NCI-H2081 (cell line): ENCODE measurements at places on chromosomes 16 and 17.
A peak's percentile ranks its signal among the peaks of the same experiment; 100 is the strongest.

DNA sequence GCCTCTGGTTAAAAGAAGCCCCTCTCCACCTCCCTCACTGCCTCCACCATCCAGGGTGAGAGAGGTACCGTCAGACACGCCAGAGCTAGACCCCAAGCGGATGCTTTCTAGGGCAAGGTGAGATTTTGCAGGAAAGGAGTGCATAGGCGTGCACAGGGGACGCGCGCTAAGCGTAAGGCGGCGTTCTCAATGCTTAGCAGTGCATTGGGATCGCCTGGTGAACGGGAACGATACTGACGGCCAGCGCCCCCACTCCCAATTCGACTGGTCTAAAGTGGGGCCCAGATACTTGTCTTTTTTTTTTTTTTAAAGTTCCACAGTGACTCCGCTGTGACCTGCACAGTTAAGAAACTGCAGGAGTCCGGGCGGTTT lies 57.9 kb upstream of the CREBBP start:
- no peak for DNase-seq

DNA sequence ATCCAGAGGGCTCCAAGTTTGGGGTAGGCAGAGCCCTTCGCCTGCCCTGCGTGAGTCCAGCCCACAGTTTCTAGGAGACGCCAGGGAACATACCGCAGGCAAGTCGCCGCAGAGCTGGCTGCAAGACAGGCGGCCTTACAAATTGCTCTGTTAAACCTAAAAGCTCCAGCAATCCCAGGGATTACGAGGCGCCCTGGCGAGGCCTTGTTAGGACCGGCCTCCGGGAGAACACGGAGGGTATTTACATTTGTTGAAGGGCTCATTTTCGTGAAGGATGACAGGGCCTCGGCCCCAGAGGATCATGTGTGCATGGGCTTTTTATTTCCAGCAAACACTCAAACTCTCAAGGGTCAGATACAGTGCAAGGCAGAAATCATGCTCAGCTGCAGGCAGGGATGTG lies 77.6 kb upstream of the FOXF1 start:
- no peak for DNase-seq

- DNase-seq = no peak
Measured at GRCh38 chr16:67255553-67256221, 6.9 kb downstream of the SLC9A5 start.

- no peak for DNase-seq
Measured at GRCh38 chr16:1426734-1427471, 4.0 kb upstream of the PERCC1 start.

GRCh38 chr16:15518381-15519351 lies 84.3 kb downstream of the BMERB1 start:
- DNase-seq = no peak

GRCh38 chr17:5869041-5869745 lies 201.0 kb upstream of the WSCD1 start:
- DNase-seq = no peak

DNA sequence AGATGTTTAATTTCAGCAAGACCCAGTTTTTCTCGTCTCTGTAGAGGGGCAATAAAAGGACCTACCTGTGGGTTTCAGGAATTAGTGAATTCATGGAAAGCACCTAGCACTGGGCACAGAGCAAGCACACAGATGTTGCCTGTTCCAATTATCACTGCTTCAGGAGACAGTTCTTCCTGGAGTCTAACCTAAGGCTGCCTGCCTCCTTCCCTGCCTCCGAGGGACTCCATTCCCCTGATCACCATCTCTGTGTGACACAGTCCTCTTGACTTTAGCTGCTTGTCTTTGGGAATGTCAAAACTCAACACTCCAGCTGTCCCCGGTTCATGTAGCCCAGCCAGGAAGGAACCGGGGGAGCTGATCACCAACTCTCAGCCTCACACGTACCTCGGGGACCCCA lies 474.9 kb downstream of the SLC39A11 start:
- no peak for DNase-seq

DNA sequence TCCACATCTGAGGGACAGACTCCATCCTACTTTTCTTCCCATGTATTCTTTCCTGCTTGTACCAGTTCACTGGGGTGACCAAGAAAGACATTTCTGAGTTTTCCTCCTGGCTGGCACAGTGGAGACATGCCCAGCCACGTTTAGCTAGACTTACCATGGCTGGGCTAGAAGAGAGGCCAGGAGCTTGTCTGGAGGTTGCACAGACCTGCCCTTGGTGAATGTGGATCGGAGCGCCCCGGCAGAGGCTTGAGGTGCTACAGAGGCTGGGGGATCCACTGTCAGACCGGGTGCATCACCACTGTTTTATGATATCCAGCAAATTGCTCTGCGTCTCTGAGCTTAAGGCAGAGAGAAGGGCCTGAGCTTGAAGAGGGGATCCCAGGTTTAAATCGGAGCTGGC lies 3.5 kb downstream of the IL4R start:
- DNase-seq = no peak

GRCh38 chr16:85557971-85558657 lies 55.0 kb upstream of the GSE1 start:
- DNase-seq = peak; percentile 63

- no peak for DNase-seq
Measured at GRCh38 chr16:610513-611381, 20.0 kb upstream of the WFIKKN1 start.

DNA sequence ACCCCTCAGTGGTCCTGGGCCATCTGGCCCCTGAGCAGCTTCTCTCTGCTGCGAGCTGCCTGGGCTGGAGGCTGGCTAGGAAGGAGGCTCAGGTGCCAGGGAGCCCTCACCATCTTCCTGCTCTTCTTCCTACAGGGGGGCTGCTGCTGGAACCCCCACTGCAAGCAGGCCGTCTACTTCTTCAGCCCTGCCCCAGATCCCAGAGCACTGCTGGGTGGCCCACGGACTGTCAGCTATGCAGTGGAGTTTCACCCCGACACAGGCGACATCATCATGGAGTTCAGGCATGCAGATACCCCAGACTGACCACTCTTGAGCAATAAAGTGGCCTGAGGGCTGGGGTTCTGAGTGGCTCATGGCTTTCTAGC lies 46.1 kb downstream of the PRMT7 start:
- DNase-seq = no peak

DNA sequence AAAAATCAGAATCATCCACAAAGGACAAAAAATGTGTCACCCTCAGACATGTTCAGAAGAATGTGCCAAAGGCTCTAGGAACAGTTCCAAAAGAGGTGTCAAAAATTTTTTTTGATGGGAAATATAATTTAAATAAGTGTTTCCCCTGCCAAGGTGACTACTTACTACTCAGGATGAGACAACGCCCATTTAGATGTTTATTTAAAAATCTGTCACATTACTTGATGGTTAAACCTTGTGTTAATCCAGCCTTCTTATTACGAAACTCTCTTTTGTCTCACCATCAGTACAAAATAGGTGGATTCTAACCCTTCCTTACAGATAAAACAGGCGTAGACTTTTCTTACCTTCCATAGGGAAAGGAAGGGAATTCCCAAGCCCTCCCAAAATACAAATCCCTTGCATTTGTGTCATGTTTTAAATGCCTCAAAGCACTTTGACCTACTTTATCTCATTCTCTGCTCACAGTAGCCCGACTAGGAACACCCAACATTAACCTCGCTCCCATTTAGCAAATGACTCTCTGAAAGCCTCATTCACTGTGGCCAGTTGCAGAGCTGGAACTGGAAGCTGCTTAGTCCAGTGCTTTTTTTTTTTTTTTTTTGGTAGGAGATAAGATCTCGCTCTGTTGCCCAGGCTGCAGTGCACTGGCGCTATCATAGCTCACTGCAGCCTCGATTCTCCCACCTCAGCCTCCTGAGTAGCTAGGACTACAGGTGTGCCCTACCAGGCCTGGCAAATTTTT lies 5.8 kb upstream of the GNA13 start:
- no peak for DNase-seq

DNA sequence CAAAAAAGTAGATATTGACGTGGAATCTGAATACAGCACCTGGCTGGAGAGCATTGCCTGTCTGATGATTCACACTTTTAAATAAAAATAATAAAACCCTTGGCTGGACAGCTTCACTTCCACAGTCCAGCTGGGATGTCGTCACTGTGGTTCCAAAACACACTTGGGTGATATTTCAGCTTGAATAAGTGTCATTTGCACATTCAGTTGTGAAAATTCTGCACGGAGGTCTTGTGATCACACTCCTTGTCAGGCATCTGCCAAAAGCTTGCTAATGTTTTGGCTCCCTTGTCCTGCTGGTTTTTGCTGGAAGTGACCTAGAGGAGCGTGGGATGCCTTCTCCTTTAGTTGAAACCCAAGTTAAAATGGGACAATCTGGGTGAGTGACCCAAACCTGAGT lies 60.7 kb downstream of the PCTP start:
- DNase-seq = no peak

DNA sequence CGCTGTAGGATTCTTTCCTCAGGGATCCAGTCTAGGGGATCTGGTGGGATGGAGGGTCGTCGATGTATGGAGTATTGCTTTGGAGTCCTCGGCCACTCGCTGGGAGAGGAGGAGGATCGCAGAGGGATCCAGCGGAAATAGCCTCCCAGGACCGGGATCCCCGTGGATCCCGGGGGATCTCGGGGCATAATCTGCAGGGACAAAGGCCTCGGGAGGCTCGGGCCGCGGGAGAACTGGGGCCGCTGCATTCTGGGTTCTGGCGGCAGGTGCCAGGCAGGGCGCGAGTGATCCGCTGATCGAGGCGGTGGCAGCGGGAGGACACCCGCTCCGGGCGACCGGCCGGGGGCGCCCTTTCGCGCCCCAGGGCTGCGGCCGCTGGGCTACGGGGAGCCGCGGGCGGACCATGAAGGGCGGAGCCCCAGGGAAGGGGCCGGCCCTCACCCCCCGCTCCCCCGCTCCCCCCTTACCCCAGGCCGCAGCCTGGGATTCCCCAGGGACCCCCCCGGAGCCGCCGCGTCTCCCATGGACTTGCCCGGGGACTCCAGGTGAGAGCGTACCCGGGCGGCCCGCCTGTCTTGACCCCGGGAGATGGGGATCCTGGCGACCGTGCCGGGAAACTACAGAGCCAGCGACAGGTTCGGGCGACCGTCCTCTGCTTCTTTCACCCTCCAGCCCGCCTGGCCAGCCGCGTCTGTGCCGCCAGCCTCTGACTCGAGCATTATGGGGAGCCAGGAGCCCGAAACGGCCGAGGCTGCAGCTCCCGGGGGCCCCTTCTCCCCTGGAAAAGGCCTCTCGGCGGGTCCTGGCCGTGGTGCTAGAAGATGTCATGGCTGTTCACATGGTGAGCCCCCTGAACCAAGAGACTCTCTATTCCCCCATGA lies 604 bp downstream of the PRR14 start:
- peak; percentile 36 for DNase-seq

GRCh38 chr17:82924812-82925211 lies 85.0 kb upstream of the ZNF750 start:
- DNase-seq = no peak

DNA sequence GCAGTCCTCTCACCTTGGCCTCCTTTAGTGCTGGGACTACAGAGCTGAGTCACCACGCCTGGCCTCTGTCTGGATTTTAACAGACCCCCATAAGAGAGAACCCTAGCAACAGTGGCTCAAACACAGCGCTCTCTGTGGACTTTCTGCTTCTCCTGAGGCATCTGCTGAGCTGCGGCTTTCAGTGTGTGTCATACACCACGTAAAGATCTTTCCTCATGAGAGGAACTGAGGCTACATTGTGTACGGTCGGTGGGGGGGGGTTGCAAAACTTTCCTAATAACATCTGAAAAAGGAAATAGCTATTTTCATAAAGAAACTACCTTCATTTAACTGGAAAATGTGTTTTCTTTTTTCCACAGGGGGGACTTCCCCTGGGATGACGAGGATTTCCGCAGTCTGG lies 32.9 kb downstream of the DEF8 start:
- DNase-seq = no peak

- DNase-seq = no peak
Measured at GRCh38 chr17:5877948-5878347, 192.2 kb upstream of the WSCD1 start.

DNA sequence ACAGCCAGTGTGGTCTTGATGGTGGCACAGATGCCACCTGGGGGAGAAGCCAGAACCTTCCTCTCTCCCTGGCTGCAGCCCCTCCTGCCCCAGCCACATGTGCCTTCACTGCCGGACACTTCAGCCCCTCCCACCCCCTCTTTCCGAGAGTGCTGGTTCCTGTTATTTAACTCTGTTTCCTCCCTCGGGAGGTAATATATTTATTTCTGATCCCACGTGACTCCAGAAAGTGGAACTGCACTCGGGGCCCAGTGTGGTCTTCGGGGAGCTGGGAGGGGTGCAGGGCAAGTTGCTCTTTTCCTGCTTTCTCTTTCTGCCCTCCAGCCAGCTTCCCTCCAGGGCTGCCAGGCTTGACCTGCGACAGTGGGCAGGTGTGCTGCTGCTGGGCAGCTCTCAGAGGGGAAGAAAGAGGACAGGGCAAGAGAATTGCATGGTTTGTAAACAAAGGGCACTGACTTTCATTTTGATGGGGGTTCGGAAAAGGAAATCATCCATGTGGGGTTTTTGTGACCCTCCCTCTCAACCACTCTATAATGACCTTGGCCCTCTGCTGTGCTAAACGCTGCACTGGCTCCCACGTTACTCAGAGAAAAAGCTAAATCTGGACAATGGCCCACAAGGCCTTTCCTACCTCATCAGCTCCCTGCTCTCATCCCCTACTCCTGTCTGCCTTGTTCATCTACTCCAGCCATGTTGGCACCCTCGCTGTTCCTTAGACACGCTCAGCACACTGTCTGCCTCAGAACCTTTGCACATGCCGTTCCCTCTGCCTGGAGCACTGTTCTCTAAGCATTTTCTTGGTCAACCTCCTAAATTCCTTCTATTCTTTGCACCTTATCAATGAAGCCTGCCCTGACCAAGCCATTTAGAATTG lies 8.2 kb upstream of the CIITA start:
- DNase-seq = no peak

- no peak for DNase-seq
Measured at GRCh38 chr17:70128727-70129238, 40.5 kb upstream of the KCNJ2 start.

GRCh38 chr16:31874366-31875111 lies 932 bp downstream of the ZNF267 start:
- DNase-seq = no peak

GRCh38 chr16:77116856-77117255 lies 74.1 kb upstream of the MON1B start:
- DNase-seq = no peak

GRCh38 chr17:71759422-71760060 lies 361.3 kb upstream of the SOX9 start:
- DNase-seq = no peak

DNA sequence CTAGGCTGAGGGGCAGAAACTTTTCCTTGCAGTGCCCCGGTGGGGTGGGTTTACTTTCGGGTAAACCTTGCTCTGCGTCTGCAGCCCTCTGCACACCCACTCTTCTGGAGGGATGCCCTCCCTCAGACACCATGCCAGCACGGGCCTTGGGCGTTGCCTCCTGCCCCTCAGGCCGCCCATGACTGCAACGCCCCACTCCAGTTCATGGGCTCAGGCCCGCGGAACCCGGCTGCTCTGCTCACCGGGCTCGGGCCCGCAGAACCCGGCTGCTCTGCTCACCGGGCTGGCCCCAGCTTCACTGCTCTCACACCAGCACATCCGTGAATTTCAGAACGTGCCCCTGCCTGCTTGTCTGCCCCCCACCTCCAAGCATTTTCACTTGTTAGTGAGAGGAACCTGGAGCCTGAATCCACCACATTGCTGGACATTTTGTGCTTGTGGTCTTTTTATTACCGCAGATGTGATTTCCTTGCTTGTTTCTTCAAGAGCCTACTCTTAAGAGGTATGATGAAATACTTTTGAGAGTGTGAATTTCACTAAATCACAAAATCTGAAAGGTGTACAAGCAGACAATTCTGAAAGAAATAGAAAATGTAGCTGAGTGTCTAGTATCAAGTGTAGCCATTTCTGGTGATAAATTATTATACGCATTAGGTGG lies 130.9 kb downstream of the RPTOR start:
- no peak for DNase-seq
